AG04449 (cell line): ENCODE measurements at places on chromosomes 5 and 9.

- DNase-seq: no peak
Observed at GRCh38 chr9:3337515-3338225, 188.1 kb downstream of the RFX3 start.

- no peak for DNase-seq
Observed at GRCh38 chr5:176874198-176874780, 24.9 kb downstream of the HK3 start.

DNA sequence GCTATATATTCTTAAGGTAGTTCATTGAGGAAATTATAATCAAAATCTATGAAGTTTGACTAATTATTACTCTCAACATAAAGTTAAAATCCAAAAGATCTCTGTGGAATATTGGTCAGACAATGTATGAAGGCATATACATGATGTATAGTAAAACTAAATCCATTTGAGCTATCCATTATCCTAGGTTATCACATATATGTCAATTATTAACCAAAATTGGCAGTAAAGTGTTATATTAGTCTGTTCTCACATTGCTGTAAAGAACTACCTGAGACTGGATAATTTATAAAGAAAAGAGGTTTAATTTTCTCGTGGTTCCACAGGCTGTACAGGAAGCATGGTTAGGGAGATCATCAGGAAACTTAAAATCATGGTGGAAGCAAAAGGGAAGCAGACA lies 511.7 kb upstream of the SGCD start:
- DNase-seq: no peak

- DNase-seq: no peak
Observed at GRCh38 chr5:96702503-96703383, 40.6 kb downstream of the CAST start.

DNA sequence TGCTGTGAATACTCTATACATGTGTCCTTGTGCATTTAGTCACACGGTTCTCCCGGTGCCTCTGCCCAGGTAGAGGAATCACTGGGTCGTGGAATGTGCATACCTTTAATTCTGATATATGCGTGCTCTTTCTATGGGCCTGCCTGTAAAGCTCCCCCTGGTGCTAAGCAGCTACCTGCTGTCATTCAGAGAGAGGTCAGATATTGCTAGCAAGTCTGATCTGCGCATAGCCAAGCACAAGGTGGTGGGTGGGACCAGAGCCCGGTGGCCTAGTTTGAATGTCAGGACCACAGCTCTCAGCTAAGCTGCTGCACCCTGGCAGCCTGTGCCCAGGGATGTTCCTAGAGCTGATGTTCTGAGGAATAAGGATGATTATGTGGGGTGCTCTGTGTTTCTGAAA lies 33.4 kb downstream of the TJP2 start:
- no peak for DNase-seq

GRCh38 chr9:5793812-5794211 lies 39.1 kb downstream of the ERMP1 start:
- no peak for DNase-seq

- no peak for DNase-seq
Observed at GRCh38 chr5:168328814-168329213, 37.4 kb downstream of the WWC1 start.

- DNase-seq: no peak
Observed at GRCh38 chr5:178325679-178326373, 93.2 kb upstream of the PHYKPL start.

DNA sequence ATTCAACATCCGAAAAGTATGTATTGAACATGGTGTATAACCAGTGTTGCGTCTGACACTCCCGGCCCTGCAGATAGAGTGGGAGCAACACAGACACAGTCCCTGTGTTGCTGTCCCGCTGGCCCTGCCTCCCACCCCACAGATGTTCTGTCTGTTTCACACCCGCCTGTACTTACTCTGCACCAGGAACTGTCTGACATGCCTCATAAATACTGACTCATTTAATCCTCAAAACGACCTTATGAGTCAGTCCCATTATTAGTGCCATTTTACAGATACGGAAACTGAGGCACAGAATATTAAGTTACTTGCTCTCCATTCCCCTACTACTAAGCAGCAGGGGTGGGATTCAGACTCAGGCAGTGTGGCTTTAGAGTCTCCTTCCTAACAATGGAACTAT lies 109.8 kb upstream of the NFIL3 start:
- DNase-seq: no peak

- no peak for DNase-seq
Observed at GRCh38 chr9:137592767-137593166, 2.5 kb upstream of the ZMYND19 start.

- DNase-seq: no peak
Observed at GRCh38 chr9:87683751-87684626, 41.9 kb upstream of the CTSL start.

- no peak for DNase-seq
Observed at GRCh38 chr9:121376214-121376830, 6.3 kb upstream of the STOM start.

DNA sequence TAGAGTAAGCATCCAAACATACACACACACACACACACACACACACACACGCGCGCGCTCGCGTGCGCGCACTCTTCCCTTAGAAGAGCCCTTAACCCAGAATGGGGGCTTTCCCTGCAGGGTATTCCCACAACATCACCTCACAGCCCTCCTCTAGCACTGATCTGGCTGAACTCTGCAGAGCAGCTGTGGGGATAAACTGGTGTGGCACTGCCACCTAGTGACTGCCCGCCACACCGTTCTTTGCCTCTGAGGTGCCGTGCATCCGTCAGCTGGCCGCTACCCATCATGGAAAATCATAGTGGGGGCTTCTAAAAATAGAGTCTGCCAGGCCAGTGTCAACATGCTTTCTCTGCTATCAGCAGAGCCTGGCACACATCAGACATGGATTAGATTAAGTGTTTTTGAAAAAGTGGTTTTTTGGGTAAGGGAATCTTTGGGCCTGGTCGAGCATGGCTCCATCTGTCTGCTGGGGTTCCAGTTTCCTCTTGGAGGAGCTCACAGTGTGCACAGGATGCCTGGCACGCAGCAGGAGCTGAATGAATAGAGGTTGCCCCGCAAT lies 88.1 kb downstream of the KCNN2 start:
- no peak for DNase-seq

DNA sequence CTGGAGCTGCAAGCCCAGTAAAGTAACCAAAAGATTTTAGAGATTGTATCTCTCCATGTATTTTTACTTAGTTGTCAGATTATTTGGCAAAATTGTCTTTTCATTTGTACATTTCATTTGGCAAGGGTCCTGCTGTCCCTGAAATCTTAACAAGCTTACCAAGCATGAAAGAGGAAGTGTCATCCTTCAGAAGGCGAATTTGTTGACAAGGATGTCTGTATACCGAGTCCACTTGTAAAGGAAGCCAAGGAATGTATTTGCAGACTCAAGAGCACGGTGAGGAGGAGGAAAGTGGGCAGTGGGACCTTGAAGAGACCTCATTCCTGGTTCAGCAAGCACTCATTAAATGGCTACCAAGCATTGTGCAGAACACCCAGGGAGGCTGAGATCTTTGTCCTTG lies 7.5 kb upstream of the OTULINL start:
- no peak for DNase-seq

DNA sequence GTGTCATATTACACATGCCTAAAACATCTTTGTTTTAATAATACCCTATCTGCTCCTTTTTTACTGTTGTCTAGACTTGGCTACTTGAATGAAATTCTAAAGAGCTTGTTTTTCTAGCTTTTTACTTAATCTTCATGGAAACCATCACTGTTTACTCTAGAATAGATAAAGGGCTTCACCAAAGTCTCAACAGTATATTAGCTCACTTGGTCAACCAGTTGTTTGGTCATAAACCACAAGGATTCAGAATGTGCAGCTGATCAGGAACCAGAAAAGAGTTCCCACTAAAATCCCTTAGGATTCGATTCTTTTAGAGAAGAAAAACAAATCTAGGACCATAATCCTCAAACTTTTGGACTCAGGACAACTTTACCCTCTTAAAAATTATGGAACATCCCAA lies 38.0 kb downstream of the CDO1 start:
- DNase-seq: no peak

- DNase-seq: no peak
Observed at GRCh38 chr5:29296548-29296947, 1896.9 kb upstream of the CDH6 start.

DNA sequence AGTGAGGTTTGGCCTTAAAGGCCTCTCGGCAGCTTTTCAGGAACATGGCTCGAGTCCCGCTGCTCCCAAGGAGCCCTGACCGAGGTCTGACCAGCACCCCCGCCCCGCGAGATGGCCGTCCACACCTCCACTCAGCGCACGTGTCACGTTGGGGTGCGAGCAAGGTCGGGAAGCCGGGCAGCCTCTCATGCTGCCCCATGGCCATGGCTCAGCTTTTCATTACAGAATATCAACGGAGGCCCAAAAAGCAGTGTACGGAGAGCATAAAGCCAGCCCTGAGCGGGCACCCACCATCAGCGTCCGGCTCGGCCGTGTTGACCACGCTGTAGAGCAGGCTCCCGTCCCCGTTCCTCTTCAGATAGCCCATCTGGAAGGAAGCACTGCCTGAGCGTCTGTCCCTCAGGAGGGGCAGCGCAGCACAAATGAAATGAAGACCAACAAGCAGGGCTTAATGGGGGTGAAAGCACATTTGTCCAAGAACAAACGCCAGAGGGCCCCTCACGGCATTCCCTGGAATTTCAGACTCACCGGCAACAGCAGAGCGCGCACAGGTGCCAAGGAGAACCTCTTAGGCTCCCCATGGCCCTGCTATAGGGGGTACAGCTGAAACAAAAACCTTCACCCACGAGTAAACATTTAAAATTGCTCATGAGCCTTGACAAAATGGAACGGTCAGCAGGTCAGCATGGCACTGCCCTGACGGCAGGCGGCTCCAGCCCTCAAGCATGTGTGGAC lies 11.6 kb downstream of the BRD9 start:
- DNase-seq: no peak

DNA sequence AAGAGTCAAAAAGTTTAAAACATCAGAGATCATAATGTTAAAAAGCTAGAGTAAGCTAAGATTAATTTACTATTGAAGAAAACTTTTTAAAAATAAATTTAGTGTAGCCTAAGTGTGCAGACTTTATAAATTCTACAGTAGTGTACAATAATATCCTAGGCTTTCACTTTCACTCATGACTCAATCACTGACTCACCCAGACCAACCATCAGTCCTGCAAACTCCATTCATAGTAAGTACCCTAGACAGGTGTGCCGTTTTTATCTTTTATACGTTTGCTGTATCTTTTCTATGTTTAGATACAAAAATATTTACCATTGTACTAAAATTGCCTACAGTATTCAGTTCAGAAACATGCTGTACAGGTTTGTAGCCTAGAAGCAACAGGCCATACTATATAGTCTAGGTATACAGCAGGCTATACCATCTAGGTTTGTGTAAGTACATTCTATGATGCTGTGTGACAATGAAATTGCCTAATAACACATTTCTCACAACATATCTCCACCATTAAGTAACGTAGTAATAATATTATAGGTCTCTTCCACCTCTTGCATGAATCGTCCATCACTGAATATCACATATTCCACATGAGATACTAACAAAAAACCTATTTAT lies 59.2 kb downstream of the MEGF9 start:
- DNase-seq: no peak

DNA sequence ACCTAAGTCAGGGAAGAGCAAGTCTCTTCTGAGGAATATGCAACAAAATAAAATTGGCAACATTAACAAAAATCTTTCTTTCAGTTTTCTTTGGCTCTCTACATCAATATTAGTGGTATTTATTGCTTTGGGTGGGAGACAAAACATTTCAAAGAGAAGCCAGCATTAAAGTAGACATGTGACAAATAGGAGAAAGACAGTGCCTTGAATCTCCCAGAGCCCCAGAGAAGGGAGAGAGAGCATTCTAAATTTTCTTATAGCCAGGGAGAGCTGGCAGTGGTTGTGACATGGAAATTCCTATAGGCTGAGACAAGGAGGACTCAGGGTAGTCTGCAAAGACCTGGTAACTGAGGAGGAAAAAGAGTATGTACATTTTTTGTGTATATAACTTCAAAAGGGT lies 79.4 kb upstream of the NREP start:
- no peak for DNase-seq

DNA sequence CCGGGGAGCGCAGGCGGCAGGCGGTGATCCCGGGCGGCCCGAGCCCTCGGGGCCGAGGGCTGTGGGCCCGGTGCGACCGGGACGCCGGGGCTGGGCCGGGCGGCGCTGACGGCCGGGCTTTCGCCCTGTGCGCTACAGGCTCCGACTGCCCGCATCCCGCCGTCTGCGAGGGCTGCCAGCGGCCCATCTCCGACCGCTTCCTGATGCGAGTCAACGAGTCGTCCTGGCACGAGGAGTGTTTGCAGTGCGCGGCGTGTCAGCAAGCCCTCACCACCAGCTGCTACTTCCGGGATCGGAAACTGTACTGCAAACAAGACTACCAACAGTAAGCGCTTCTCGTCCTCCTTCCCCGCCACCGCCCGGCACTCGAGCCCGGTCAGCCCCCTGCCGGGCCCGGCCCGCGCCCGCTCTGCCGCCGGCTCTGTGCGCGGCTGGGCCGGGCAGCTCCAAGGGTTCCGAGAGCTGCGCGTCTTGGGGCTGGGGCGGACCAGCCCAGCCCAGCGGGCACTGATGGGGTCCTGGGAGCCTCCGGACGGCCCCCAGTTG lies 1.6 kb downstream of the LMX1B start:
- DNase-seq: no peak

DNA sequence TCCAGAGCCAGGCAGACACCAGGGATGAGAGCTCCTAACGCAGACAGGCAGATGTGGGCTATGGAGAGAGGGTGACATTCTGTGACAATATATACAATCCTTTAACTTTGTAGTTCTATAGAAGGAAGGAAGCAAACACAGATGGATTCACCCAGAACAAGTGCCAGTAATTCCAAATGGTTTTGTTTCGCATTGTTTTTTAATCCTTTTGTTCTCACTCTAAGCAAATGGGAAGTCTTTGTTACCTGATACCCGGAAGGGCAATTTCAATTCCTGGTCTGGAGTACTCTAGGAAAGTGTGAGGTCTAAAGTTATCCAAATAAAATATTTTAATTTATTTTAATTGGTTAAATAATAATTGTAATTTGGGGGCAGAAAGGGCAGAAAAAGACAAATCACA lies 2.5 kb downstream of the FRMD3 start:
- no peak for DNase-seq

DNA sequence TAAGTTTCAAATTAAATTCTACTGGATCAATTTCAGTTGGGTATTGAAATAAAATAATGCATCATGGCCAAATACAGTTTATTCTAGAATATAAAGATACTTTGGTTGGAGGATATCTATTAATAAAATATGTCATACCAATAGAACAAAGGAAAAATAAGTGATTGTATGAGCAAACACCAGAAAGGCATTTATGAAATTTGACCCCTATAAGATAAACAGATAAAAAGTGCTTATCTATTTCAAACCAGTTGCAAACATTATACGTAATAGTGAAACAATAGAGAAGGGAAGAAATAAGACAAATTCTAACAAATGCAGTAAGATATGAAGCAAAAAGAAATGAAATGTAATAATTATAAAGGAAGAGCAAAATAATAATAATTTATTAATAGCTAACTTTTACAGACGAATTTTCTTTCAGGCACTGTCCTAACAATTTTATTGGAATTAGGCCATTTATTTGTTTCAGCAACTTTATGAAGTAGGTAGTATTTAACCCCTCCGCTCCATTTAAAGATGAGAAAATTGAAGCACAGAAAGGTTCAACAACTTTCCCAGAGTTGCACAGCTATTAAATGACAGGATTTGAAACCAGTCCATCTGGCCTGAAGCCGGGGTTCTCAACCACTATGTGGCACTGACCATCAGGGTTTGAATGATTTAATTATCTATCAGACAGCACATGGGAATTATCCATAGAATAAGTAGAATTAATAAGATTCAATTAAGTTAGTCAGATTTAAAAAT lies 20.8 kb downstream of the ANKRD55 start:
- no peak for DNase-seq
